ENCODE measurements at places on chromosomes 5 and 9.

DNA sequence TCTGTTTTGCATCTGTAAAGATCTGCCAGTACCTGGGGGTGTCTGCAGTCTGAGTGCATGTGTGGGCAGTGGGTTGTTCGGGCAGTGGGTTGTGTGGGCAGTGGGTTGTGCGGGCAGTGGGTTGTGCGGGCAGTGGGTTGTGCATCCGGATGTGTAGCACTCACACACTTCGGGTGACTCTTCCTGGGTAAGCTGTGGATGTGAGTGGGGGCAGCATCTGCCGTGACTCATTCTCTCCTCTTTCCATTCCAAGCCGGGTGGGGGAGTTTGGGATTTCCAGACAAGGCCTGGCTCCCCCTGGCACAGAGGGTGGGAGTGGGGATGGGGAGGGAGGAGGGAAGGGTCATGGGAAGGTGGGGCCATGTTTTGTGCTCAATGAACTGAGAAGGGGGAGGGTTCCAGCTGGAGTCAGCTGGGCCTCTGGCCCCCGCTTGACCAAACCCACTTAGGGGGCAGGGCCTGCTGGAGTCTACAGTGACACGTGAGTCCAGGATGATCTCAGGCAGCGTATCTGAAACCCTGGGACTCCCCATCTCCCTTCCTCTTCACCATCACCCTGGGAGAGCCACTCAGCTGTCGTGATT lies 8.3 kb downstream of the CRB2 start:
- DNase-seq: no peak

GRCh38 chr9:137975936-137976565 lies 98.5 kb downstream of the CACNA1B start:
- DNase-seq: no peak

DNA sequence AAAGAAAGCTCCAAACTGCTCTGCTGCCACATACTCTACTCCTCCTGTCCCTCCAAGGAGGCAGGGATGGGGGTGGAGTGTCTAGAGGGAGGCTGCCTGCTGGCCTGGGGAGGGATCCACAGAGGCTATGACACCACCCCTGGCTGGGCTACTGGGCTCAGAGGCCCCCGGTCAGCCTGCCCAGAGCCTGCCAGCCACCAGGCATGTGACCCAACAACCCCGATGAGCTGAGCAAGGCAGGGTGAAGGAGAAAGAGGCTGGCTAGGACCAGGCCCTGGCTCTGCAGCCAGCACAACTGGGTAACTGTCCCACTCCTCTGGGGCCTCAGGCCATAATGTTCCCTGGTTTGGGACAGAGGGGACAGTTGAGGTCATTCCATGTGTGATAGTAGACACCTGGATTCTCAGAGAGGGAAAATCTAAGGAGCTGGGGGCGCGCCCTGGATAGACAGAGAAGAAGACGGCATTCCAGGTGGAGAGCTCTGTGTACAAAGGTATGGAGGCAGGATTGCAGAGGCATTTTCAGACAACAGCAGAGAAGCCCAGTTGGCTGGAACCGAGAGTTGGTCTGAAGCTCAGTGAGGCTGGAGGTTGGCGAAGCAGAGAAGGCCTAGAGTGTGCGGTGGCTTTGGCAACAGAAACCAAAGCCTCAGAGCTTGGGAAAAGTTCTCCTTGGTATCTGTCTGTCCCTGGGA lies 33.8 kb upstream of the IL17B start:
- DNase-seq: no peak

DNA sequence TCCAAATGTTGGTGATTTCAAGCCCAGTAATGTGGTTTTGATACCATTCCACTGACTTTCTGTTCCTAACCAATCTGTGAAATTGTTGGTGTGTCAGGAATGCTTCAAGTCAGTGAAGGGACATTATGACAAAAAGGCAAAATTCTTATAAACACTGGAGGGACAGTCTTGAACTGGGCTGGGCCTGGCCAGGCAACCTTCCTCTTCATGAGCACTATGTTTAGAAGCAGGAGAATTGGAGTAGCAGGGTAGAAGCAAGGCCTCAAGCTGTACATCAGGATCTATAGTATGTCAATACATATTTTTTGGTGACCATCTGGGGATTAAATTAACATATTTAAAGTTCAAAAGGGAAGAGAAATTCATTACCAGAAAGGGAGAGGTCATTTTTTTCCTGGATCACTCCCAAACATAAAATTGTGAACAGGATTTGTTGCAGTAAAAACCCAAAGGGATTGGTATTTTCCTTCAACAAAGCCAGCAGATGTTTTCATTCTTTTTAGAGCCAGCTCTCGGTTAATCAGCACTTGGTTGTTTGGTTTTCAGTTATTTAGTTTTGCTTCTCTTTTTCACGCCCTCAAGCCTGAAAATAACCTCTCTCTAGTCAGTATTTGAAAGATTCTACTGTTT lies 77.9 kb upstream of the PIK3R1 start:
- DNase-seq: no peak

- DNase-seq: no peak
Observed at GRCh38 chr5:172637740-172638139, 3.3 kb upstream of the NEURL1B start.

GRCh38 chr9:99112750-99113413 lies 8.0 kb downstream of the TGFBR1 start:
- peak; percentile 81 for DNase-seq

DNA sequence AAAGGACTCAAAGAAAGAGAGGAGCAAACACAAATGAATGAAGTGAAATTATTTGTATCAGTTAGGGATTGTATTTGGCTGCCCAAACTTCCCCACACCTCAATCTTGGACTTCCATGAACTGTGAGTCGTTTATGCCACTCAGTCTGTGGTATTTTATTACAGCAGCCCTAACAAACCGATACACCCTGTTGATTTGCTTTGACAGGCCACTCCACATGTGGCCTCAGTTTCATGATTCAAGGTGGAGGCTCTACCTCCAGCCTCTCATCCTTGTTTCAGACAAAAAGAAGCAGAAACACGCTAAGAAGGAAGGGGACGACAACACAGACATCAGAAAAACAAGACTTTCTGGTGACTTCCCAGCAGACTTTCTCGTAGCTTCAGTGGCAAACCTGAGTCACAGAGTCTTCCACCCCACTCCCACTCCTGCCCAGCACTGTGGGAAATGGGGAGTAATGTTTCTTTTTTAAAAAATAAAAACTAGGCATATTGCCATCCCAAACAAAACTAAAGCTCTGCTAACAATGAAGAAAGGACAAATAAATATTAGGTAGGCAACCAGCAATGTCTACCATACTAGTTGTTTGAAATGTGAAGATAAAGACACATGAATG lies 52.2 kb upstream of the ABCA1 start:
- DNase-seq: no peak

GRCh38 chr9:89367726-89368437 lies 49.6 kb downstream of the SECISBP2 start:
- no peak for DNase-seq

DNA sequence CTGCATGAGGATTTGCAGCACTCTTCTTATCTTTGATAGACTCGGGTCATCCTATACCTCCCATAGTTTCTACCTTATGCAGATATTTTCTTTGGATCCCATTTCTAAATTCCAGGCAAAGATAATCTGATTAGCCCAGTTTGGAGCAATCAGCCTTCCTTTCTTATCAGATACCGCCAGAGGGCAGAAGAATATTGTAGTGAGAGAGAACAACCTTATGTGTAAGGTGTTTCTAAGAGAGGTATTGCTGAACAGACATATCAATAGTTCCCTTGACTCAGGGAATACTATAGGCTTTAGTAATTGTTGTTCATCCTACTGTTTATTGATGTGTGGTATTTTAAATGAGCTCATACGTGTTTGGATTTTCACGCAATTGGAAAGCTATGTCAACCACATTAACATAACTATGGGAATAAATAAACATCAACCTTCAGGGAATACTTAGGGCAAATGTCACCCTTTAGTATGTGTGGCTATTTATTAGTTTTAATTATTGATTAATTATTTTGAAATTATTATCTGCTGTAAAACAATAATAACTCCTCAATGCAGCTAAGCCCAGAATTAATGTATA lies 1435.2 kb upstream of the CDH9 start:
- no peak for DNase-seq

GRCh38 chr5:119801570-119801969 lies 172.2 kb downstream of the FAM170A start:
- no peak for DNase-seq

- no peak for DNase-seq
Observed at GRCh38 chr5:143543358-143544255, 140.1 kb upstream of the NR3C1 start.

GRCh38 chr9:132673355-132673754 lies 3.1 kb downstream of the GTF3C4 start:
- peak; percentile 9 for DNase-seq

- no peak for DNase-seq
Observed at GRCh38 chr5:1205255-1206180, 4.1 kb downstream of the SLC6A19 start.

DNA sequence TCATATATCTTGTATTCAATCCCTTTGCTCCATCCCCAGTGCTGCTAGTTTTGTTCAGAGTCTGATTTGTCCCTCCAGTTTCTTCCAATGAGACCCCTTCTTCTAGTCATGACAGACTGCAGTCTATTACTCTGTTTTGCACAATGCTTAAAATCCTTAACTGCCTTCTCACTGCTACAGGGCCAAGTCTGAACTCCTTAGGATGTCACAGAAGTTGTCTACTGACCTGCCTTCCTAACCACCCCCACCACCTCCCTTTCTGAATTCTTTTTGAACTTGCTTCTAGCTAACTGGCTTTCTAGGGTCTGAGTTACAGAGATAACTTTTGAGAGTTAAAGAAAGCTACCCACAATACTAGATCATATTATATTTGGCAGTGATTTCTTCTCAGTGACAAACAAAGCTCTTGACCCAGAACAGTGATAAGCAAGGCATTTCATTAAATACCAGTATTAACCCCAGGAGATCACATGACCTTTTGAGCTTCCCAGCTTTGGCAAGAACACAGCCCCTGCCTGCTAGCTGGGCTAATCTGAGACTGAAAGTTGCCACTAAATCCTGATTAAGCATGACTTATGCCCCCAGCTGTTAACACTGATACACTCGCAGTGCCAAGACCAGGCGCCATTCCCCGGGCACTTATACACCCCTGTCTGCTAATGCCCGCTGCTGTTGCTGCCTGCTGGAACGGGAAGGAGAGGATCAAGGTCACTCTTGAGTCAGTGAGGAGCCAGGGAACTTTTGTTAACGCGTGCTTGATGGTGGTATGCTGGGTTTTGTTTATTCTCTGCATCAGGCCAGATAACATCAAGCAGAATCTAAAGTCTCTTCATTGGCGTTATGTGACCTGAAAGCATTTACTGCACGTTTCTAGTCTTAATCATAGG lies 36.4 kb upstream of the ADAMTSL1 start:
- no peak for DNase-seq

- no peak for DNase-seq
Observed at GRCh38 chr5:149750596-149750995, 20.5 kb downstream of the PPARGC1B start.

- DNase-seq: no peak
Observed at GRCh38 chr9:85377731-85378289, 363.9 kb downstream of the AGTPBP1 start.

GRCh38 chr5:68734781-68735180 lies 359.0 kb upstream of the SLC30A5 start:
- no peak for DNase-seq

DNA sequence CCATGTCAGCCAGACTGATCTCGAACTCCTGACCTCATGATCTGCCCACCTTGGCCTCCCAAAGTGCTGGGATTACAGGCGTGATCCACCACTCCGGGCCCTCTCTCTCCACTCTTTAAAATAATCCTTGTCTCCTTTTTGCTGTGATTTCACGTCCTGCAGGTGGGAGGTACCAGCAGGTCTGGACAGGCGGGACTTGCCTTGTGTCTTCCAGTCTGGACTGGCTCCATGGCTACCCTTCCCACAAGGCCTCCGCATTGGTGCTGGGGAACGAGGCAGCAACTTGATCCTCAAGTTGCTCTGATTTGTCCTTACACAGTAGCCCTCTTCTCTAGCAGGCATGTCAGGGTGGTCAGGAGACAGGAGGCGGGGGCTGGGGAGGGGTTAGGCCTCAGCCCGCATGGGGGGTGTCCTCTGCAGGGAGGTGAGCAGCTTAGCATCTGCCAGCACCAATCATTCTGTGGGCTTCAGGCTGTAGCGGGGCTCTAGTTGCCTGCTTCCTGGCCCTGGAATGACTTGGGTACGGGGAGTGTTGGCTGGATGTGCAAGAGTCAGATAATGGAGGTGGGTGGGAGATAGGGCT lies 54.3 kb downstream of the TENT4A start:
- no peak for DNase-seq

DNA sequence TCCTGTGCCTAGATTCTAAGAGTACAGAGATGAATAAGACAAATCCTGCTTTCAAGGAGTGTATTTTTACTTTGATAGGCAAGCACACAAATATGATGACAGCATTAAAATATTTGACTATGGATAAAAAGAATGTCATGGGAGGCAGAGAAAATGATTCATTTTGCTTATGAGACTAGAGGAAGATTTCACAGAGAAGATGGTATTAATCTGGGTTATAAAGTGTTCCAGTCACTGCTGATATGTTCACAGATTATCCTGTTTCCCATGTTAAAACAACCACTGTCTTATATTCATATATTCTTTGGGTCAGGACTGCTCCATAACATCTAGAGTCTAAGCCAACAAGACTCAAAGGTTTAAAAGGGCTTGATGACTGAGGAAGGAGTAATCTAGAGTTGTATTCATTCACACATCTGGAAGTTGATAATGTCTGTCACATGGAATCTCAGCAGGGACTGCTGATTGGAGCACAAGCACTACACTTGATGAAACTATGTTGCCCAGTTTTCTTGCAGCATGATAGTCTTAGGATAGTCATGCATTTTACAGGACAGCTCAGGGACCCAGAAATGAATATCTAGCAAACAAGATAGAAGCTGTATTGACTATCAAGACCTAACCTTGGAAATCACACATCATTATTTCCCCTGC lies 79.3 kb downstream of the STARD4 start:
- no peak for DNase-seq

DNA sequence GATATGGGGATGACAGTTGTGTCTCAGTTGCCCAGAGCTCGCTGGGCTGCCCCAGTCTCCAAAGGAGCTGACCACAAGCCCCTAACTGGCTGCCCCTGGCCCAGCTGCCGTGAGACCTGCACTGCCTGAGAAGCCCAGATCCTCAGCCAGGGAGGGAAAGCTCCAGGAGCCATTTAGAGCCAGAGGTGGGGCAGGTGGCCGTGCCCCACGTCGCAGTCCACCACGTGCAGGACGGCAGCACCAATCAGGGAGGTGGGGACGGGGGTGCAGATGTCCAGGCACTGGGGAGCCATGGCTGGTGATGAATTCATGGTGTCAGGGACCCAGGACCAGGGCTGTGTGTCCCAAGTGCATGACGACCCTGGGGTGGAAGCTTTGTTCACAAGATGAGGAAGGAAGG lies 13.4 kb downstream of the PRRX2 start:
- DNase-seq: no peak

GRCh38 chr5:6431214-6432195 lies 17.2 kb upstream of the UBE2QL1 start:
- DNase-seq: no peak

GRCh38 chr9:131382850-131383729 lies 10.8 kb upstream of the PRRC2B start:
- no peak for DNase-seq

Measured in central memory CD4-positive, alpha-beta T cell (primary cell).